ENCODE measurements at places on chromosomes 1 and 21.

DNA sequence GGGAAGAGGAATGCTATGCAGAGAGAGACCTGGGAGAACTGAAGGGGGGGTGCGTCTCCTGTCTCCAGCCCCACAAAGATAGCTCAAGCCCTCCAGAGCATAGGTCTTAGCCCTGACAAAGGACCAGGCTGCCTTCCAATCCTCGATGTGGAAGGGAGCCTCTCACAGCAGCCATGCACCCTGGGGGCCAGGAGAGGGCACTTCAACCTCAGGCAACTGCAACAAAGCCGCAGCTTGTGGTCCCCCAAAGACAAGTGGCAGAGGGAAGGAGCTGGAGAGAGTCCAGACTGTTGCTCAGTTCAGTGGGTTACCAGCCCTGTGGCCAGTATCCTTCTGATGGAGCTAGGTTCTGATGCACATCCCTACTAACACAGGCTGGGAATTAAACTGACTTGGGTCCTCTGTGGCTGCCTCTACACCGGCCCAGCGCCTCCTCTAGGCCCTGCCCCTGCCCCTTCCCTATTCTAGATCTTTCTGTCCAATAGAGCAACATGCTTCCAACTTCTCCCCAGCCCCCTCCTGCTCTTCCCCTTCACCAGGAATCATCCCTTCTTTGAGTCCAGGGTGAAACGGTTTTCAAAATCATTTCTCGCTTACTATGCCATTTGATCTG lies 100.7 kb upstream of the SPATA6 start:
- peak; percentile 19 for DNase-seq

DNA sequence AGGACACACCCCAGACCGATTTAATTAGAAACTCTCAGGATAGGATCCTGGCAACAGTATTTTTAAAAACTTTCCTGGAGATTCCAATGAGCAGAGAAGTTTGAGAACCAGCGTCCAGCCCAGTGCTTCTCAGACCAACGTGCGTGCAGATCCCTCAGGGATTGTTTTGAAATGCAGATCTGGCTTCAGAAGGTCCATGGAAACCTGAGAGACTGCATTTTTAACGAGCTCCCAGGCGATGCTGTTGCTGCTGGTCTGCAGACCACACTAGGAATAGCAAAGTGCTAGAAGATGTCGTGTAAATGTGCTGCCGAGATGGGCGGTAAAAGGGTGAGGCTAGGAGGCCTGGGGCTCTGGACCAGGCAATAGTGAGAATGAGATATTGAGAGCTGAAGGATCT lies 18.4 kb upstream of the CASQ1 start:
- no peak for DNase-seq

GRCh38 chr1:197910120-197910991 lies 6.8 kb upstream of the LHX9 start:
- no peak for DNase-seq

DNA sequence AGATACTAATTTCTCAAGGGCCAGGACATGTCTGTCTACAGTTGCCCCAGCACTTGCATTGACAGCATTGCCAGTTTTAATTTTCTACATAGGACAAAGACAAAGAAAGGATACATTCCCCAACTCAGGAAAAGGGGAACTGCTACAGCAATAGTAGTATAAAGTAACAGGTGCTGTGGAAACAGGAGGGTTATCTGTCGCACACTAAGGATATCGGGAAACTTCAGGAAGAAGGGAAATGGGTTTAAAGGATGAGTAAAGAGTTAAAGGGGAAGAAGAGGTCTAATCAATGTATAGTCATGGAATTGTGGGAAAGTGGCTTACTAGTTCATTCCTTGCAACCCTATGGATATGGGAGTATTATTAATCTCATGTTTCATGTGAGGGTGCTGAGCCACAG lies 16.2 kb downstream of the SYNC start:
- no peak for DNase-seq

GRCh38 chr1:179708434-179709195 lies 34.5 kb upstream of the FAM163A start:
- no peak for DNase-seq

DNA sequence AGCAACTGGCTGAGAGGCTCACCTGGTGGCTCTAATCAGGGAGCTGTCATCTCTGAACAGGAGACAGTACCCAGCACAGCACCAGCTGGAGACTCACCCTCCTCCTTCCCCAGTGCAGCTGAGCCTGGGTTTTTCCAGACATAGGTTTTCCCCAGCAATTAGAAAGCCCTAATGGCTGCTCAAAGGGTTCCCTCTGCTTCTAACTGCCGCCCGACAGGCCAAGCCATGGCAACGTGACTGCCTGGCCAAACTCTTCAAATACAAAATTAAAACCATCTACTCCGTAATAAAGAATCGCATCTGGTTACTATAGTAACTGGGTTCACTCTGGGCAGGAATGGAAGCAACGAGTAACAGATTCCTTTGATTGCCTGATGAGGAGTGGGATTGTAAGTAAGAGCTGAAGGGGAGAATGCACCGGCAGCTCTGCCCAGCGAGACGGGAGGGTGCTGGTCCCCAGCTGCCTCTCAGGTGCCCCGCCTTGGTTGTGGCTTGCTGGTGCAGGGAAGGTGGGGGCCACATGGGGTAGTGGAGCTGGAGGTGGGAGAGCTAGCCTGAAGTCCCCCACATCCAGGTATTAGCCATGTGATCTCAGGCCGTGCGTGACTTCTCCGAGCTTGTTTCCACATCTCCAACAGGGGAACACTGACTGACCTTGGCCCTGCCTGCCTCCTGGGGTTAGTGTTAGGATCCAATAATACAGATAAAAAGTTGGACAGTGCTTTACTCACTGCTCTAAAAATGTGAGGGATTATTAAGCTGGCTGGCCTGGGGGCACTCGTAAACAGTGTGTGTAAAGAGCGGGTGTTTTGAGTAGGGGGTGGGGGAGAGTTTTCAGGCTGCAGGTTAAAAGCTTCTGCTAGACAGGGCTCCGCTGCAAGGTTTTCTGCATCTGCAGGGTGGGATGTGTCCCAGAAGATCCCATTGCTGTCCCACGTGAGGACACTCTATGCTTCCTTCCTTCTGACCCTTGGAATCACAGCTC lies 94.2 kb downstream of the KCNN3 start:
- DNase-seq: no peak

DNA sequence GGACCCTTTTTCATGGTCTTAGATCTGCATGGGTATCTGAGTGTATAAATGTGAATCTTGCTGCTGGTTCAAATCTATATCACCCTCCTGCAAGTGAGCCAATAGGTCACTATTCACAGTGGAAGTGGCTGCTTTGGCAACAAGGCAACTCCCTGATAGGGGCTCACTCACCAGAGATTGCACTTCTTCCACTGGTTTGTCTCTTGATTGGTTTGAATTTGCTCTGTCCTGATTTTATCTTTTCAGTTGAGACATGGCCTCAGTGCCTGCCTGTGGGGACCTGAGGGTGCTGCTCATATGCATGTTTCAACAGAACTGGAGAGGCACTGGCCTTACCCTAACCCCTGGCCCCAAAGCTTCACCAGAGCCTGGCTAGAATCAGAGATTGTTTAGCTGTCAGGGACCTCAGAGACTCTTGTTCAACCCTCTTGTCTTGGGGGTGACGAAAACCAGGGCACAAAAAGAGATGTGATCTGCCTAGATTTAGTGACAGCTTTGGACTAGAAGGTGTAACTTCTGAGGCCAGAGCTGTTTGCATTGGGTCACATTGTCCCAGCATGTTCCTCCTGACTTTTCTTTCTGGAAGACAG lies 16.9 kb downstream of the AVPR1B start:
- DNase-seq: no peak

DNA sequence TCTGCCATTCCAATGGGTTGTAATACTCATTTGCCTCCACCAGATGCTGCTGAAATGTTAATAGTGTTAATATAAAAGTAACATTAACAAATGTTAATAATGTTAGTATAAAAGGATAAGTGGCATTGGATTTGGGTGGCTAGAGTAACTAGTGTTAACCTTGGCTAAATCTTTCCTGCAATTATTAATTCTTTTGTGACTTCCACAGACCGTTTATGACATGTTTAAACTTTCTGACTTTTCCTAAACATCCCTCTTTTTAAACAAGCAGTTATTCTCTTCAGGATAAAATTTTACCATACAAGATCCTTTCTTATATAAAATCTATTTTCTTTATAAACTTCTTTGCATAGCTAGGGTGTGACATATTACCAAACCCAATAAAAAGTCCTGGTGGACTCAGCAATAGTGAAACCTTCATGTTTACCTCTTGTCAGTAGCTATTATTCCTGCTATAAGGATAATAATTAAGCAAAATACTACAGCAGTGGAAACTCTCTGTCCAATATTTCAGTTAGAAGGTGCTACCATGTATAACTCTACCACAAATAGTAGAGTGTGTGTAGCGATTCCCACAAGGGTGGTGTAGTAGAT lies 41.5 kb downstream of the CCDC30 start:
- DNase-seq: no peak

Measured in T47D (cell line).